ENCODE measurements at places on chromosomes 6 and 20.

DNA sequence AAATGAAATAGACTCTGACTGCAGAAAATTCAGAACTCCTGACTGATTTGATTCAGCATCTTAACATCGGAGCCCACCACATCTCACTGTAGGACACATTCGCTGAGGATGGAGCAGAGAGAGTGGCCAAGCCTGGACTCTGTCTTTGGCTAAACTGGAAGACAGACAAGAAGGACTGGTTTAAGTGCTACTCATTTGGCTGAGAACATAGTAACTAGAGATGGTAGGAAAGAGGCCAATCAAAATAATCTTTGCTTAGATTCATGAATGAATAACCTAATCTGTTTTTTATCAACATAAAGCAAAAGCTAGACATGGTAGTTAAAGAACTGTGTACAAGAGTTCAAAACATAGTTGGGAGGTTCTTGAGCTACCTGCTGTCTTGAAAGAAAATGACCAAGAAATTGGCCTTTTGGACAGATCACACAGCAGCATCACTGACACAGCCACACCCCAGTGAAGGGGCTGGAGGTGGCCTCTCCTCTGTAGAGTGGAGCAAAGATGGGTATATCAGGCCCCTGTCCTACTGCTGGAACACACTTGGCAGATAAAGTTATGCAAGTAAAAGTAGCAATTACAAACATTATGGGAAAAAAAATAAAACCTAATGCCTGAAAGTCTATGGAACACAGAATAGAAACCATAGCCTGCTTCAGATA lies 87.1 kb upstream of the NT5E start:
- DNase-seq: no peak

GRCh38 chr20:25739615-25740320 lies 43.1 kb upstream of the ZNF337 start:
- no peak for DNase-seq

GRCh38 chr6:7938562-7939183 lies 28.1 kb upstream of the TXNDC5 start:
- no peak for DNase-seq

GRCh38 chr6:143586557-143586956 lies 75.0 kb upstream of the FUCA2 start:
- no peak for DNase-seq

- no peak for DNase-seq
Measured at GRCh38 chr20:12386821-12387220, 469.1 kb downstream of the BTBD3 start.

- DNase-seq: peak; percentile 12
Measured at GRCh38 chr6:31007694-31008093, 2.6 kb upstream of the MUC22 start.

DNA sequence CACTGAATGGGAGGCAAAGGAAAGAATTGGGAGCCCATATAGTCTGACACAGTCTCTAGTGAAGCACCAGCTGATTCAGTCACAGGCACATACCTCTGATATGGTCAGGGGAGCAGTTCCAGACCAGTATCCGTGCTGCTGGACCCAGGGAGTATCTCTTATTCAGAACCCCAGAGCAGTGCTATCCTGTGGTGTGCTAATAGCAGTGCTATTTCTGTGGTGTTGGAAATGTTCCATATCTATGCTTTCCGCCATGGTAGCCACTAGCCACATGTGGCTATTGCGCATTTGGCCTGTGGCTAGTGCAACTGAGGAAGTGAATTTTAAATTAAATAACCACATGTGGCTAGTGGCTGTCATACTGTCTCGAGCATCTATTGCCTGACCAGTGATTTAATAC lies 11.0 kb downstream of the SCUBE3 start:
- no peak for DNase-seq

DNA sequence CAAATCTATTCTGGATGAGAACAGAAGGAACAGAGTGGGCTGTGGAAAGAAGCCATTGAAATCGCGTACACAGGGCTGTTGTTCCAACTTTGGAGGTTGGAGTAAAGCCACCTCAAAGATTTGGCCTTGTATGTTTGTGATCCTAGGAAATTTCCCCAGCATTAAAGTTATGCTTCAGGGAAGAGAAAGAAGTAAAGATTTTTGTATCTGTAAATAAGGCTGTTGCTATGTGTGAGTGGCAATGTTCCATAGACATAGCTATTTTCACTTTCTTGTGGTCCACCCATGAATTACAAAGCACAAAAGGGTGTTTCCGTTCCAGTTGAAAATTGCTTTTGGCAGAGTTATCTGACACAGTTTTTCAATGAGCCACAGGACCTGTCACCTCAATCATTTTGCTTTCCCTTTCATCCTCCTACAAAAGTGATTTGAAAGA lies 321.3 kb downstream of the TFAP2B start:
- DNase-seq: no peak

DNA sequence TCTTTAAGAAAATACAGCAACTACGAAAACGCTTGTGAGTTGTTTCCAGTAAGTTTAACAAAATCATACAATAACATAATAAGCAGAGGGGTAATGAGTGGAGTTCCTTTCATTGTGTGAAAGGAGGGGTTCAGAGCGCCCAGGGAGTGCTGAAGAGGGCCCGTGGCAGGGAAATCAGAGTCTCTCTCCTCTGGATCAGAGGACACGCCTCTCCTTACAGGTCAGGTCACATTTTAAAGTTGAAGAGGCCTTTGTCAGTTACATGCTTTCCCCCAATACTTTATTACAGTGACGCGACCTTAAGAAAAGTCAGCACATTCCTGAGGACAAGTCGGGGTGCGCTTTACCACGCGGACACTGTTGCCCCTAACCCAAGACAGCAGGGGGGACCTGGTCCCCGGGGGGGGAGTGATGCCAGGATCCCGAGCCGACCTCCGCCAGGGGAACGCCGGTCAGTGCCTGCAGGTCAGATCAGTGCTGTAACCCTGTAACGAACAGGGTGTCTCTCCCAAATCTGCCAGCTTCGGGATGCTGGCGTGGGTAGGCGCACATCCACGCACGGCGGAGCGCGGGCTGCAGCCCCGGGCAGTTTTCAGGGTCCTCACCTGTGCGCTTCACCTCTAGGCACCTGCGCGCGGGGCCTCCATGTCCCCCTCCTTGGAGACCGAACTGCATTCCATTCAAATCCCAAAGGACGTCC lies 848 bp downstream of the DACT2 start:
- no peak for DNase-seq

GRCh38 chr20:7161690-7162089 lies 394.2 kb downstream of the BMP2 start:
- no peak for DNase-seq

DNA sequence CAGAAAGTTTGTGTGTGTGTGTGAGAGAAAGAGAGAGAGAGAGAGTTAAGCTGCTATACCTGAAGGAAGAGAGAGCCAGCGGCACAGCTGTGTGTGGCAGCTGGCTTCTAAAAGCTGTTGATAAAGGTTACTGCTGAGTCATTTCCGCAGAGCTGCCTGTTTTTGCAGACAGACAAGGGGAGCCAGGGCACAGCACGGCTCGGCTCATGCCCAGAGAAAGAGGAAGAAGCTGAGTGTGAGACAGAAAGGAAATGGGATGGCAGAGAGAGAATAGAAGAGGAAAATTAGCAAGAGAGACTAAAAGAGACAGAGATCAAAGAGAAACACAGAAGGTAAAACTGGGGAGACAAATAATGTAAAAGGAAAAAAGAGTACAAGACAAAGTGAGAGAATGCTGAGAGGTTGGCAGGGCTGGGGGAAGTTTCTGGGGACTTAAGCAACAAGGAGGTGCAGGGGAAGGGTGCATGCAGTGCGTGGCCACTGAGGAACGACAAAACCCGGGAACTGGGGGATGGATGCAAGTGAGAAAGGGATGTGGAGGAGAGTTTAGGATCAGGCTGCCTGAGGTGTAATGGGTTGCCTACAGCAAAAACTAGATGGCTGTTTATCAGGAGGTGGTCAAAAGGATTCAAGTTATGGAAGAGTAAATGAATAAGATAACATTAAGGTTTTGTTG lies 22.7 kb downstream of the HLA-A start:
- DNase-seq: peak; percentile 89

DNA sequence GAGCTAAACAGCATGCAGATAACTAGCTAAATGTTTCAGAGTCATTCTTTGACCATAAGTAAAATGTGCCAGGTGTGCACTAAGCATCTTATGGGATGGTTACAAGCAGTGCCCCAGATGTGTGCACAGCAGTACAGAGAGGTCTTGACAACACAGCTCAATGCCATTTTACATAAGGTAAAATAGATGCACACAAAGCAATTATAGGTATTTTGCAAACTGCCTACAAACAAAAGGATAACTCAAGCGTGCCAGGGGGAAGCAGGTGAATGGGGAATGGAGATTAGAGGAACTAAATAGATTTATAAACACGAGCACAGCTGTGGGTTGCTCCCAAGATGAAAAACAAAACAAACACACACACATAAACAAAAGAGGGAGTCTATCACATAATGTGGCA lies 64.8 kb downstream of the SLC2A10 start:
- no peak for DNase-seq

GRCh38 chr6:5540370-5540769 lies 279.1 kb downstream of the FARS2 start:
- DNase-seq: no peak

- peak; percentile 23 for DNase-seq
Measured at GRCh38 chr6:24492475-24492874, 2.3 kb upstream of the ALDH5A1 start.

DNA sequence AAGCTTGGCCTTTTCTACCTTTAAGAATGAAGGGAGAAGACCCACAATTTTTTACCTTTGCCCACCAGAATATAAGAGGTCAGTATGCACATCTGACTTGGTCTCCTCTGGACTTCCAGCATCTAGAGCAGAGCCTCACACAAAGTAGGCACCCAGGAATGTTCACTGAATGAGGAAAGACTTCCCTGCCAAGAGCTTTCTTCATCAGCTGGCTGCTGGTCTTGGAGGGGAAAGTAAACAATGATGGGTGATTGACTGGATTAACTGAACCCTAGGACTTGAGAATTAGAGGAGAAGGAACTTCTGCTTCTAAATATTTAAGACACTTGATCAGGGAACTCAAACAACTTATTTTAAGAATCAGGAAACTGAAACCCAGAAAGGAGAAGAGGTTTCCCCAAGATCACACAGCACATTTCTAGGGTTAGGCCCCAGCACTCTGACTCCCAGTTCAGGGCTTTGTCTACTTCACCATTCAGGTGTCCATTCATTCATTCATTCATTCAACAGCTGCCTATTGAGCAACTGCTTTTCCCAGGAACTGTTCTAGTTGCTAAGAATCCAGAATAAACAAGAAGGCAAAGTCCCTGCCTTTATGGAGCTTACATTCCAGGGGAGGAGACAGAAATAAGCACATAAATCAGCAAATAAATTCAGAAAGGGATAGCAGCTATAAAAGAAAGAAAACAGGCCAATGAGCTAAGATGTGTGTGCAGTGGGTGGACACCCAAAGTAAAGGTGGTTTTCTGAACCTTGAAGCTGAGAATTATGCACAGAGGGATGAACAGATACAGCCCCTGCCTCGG lies 216.9 kb upstream of the LRFN2 start:
- DNase-seq: no peak

DNA sequence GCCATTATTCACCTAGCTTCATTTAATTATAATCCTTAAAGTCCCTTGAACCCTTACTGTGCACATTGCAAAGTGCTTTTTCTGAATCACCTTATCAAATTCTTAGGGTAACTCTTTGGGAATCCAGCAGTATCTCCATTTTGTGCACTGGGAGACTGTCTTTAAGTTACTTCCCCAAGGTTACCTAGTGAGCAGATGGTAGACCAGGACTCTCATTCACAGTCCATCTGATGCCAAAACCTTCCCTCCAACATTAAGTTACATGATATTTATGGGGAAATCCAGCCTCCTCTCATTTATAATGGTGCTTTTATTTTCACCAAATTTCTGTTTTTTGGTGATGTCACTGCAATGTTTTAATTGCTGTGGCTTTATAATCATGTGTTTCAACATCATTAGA lies 75.7 kb downstream of the NCOA7 start:
- DNase-seq: no peak

- DNase-seq: peak; percentile 48
Measured at GRCh38 chr6:24504649-24505586, 10.1 kb downstream of the ALDH5A1 start.

GRCh38 chr6:11368760-11369159 lies 136.3 kb upstream of the NEDD9 start:
- no peak for DNase-seq

DNA sequence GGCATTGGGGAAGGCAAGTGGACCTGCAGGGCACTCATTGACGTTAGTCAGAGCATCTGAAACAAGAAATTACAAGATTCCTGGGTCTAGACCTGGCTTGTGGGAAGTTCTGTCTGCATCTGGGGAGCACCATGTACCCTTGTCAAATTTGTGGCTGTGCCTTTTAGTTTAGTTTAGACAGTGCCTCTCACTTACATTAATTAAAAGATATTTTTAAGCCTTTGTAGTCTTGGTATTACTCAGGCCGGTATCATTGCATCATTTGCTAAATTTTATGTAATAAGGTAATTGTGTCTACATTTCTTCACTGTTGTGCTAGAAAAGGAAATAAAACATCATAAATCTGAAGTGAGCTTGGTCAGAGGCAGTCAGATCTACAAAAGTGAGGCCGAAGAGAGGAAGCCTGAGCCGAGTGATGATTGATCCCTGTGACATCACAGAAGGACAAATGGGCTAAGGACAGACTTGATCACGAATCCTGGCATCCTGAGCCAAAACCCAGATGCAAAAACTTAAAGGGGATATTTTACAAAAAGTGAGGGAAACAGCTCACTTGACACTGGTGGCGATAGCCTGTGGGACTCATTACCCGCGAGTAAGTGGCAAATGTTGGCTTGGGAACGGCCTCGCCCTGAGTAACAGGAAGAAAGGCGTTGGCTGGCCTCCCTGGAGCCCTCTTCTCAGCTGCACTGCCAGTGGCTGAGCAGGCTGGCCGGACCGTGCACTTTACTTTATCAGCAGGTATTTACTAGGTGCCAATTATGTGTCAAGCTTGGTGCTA lies 106.5 kb downstream of the TCP11 start:
- no peak for DNase-seq

DNA sequence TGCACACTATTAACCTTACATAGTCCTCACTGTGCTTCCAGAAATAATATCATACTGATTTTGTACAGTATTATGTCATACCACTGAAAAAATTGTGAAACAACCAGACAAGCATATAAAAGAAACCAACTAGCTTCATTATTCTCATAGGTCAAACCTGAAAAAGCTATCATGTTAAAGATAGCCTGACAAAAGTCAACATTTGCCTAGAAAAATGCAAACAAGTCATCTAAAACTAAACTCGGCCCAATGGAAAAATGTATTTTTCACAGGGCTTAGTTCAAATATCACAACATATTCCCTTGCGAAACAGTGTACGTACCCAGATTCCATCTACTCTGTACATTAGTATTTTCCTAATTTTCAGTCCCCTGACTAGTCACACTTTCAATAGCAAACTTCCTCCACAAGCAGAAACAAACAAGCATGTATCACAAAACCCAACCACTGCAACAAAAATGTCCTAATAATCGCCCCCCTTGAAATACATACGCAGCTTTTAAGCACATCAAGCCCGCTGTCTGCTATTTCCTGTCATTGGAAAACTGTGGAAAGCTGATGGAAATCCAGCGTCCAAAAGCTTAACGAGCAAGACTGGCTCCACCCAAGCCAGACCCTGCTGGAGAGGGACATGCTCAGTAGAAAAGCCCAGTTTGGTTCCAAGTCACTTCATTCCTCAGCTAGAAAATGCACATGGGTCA lies 93.1 kb downstream of the EPB41L2 start:
- DNase-seq: no peak

- DNase-seq: no peak
Measured at GRCh38 chr6:125717120-125717731, 32.2 kb upstream of the HEY2 start.

Measured in LoVo (cell line).